ENCODE measurements at places on chromosomes 7 and 10.

GRCh38 chr10:25687521-25687920, 246.5 kb upstream of the MYO3A start:
- DNase-seq, result no peak

GRCh38 chr10:133088179-133088955, 643 bp downstream of the ADGRA1 start:
- DNase-seq, result no peak

DNA sequence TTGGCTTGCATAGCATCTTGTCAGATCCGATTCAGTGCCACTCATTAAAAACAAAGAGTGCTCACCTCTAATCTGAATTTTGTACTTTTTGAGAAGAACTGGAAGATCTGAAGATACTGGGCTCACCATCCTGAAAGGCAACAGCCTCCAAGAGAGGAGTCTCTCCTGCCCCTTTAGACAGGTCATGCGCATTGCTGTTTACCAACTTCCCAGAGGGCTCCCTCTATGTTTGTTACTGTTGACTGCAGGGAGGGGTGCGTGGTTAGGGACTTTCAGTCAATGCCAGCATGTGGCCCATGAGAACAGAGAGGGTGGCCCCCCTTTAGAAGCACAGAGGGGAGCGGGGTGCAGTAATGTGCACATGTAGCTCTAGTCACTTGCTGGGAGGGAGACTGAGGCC, 33.2 kb upstream of the CABCOCO1 start:
- no peak for DNase-seq

GRCh38 chr7:44293561-44294324, 31.7 kb downstream of the CAMK2B start:
- no peak for DNase-seq

- no peak for DNase-seq
Measured at GRCh38 chr10:23015021-23015707, 80.2 kb upstream of the MSRB2 start.

DNA sequence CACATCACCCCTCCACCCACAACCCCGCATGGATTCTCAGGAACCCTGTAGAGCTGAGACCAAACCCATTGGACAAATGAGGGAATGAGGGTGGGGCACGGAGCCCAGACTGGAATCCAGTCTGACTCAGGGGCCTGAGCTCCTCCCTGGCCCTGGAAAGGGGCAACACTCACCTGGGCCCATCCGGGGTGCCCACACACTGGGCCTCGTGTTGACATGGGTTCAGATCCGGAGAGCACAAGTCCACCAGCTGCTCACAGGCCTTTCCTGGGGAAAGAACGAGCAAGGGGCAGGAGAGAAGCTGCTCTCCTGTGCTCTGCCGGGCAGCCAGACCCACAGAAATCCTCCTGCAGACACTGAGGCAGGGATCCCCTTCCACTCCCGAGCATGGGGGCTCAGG, 172.2 kb downstream of the SLIT1 start:
- no peak for DNase-seq

GRCh38 chr7:137893143-137893742, 46.5 kb upstream of the DGKI start:
- DNase-seq, result no peak

GRCh38 chr7:76411626-76412025, 2.1 kb upstream of the SSC4D start:
- no peak for DNase-seq

DNA sequence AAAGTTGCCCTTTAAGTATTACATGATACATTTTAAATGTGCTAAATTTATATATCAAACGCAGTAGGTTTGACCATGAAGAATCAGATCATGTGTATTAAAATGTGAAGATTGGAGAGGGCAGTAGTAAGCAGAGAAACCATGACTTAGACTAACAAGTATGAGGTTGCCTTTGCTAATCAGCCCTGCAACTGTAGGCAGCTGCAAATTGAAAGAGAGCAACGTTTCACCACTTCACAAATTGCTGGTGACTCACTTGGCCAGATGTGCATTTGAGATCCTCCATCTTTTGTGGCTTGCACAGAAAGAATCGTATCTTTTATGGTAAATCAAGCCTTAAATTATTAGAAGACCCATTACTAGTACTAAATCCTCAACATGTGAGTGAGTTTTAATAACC, 10.1 kb upstream of the SEMA3A start:
- DNase-seq, result no peak

GRCh38 chr10:119447823-119448546, 94.5 kb downstream of the RGS10 start:
- no peak for DNase-seq

DNA sequence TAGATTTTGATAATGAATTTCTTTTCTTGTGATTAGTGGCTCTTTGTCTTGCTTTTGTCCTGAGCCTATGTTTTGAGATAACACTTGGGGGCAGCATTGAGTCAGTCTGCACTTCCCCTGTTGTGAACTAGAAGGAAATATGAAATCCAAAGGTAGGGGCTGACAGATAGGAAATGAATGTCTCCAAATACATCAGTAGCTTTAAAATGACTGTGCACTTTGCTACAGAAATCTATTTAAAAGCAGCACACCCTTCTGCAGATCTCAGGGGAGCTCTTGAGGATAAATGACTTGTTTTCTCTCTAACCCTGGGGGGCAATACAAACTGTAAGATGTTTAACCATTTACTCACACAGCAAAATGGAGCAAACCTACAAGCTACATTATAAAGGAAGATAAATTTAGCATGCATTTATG, 176.0 kb upstream of the MYO3A start:
- DNase-seq, result no peak

DNA sequence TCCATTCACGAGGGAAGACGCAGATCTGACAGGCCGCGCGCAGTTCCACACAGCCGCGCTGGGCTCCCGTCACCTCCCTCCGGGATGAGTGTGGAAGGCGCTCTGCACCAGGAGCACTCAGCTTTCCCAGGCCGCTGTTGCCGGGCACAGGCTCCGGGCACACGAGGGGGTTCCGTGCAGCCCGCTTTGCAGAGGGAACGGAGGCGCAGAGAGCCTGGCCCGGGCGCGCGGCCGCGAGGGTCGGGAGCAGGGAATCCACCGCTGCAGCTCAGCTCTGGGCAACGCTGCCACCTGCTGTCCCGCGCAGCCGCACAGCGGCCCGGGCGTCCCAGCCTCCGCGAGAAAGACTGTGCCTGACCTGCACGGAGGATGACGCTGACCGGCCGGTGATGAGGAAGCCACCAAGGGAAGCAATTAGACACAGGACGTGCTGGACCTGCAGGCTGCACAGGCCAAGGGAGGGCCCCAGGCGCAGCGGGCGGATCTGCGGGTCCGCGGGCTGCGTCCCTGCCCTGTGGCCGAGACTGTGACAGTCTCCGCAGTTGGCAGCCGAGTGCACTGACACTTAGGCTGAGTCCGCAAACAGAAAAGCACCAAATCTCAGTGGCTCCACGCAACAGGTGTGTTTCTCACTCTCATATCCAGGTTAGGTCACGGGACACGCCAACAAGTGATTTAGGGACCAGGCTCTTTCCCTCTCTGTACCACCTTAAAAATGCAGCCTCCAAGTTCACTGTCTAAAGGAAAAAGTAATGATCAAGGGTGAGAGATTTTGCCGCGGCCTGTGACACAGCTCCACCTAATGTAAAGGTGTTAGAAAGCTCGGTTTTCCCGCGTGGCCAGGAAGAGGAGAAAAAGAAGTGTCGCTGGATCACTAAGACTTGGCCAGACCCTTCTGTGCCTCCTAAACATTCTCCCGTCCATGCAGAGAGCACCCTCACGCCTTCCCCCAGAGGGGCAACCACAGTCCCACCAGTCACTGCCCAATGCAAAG, 94.5 kb downstream of the SEC61G start:
- DNase-seq, result no peak

DNA sequence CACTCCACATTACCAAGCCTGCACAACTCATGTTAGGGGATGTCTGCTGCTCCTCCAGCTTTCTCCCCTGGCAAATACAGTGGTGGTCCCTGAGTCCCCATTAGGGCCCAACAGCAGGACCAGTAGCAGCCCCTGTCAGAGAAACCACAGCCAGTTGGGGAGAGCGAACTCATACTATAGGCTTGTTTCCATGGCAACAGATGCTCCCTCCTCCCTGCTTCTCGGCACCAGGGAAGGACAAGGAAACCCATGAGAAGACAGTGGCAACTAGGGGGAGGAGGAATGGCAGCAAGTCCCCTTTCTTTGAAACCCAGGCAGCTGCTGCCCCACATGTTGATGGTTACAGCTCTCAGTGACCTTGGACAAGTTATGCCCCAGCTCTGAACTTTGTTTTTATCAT, 326.4 kb downstream of the KCNMA1 start:
- no peak for DNase-seq

- no peak for DNase-seq
Measured at GRCh38 chr7:7203813-7204575, 21.6 kb downstream of the C1GALT1 start.

DNA sequence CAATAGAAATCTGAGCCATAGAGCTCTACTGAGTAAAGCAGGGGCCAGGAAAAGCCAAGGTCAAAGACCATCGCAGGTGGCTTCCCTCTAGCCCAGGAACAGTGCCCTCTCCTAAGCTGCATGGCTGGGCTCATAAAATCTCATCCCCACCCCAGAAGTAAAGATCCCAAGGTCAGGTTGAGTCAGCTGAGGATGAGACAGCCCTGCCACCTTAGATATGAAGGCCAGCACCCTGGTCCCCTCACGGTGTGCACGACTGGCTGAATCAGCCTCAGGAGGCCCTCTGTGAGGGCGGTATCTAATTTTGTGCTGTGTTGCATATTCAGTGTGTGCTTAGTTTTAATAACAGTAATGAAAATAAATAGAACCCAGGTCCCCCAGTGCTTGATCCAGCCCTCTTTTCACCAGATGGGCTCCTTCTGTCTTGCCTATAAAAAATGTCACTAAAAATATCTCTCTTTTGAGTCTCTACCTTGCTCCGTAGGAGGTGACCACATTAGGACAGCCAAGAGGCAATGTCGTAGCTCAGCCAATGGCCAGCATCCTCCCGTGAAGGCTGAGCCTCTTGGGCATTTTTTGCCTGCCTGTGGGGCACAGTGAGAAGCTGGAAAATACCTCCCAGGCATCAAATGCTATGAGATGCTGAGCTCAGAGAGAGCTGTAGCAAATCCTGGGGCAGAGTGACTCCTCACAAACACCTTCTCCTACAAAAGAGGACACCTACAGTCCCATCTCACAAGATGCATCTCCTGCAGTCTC, 424.0 kb downstream of the PLXNA4 start:
- no peak for DNase-seq

- no peak for DNase-seq
Measured at GRCh38 chr10:98429320-98430072, 14.5 kb upstream of the PYROXD2 start.

- DNase-seq, result peak; percentile 80
Measured at GRCh38 chr10:72260239-72260975, 13.3 kb upstream of the DDIT4 start.

GRCh38 chr10:124282326-124282725, 136.4 kb downstream of the OAT start:
- DNase-seq, result no peak

DNA sequence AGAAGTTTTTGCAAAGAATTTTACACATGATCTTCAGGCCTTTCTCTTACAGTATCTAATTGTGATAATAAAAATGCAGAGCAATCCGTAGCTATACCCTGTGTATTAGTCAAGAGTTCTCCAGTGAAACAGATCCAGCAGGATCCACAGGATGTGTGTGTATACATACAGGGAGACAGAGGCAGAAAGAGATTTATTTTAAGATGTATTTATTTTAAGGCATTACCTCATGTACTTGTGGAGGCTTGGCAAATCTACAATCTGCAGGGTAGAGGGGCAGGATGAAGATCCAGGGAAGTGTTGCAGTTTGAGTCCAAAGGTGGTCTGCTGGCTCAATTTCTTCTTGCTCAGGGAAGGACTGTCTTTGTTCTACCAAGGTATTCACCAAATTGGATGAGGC, 41.7 kb downstream of the ARHGAP12 start:
- no peak for DNase-seq

GRCh38 chr10:109941236-109941862, 18.0 kb upstream of the XPNPEP1 start:
- no peak for DNase-seq

DNA sequence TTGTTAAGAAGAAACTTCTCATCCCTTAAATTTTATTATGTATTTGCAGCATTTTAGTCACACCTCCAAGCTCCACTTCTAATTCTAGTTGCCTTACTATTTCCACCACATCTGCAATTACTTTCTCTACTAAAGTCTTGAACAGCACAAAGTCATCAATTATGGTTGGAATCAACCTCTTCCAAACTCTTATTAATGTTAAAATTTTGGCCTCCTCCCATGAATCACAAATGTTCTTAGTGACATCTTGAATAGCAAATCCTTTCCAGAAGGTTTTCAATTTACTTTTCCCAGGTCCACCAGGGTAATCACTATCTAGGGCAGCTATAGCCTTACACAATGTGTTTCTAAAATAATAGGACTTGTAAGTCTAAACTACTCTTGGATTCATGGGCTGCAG, 126.3 kb upstream of the POM121L12 start:
- no peak for DNase-seq

DNA sequence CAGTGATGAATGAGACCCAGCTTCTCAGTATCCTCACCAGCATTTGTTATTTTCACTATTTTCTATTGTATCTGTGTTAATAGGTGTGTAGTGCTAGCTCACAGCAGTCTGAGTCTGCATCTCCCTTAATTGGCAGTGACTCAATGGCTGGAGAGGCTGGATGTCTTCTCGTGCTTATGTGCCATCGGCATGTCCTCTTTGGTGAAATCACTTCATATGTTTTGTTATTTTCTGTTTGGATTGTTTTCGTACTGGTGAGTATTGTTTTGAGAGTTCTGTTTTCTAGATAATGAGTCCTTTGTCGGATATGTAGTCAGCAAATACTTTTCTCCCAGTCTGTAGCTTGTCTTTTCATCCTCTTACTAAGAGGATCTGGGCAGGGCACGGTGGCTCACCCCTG, 66.1 kb downstream of the AMZ1 start:
- DNase-seq, result no peak

DNA sequence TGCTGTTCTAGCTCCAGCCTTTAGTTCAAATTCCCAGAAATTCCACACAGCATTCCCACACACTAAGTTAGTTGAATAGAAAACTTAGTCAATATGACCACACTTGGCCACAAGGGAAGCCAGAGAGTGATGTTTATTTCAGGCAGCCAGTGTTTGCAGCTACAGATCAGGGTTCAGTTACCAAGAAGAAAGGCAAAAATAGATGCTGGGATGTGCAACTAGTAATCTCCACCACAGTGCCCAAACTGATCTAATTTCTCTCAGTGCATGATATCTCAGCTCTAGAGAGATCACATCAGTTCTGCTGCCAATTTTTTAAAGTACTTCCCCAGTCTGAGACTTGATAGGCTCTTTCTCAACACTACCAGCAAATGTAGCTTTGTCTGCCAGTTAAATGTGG, 17.6 kb downstream of the SLF2 start:
- DNase-seq, result no peak

DNA sequence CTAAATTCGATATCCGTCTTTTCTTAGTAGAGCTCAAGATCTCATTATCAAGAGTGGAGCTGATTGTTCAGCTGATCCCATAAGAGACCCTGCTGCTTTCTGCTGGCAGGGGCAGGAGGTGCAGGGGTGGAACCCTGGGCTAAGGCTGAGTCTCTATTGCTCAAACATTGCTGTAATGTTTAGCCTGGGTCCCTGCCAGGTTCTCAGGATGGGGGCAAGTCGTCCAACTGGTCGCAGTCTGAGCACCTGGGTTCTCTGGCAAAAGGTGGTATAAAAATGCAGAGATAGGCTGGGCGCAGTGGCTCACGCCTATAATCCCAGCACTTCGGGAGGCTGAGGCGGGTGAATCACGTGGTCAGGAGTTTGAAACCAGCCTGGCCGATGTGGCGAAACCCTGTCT, 62.0 kb upstream of the NRBF2 start:
- no peak for DNase-seq
